Purkinje cell (primary cell): ENCODE measurements at places on chromosomes 2 and 18. TPM values are rescaled to one million over a fixed set of nuclear protein-coding genes. Genes with fewer than 3 reads are reported as not detected.

ANTXR1 gene
- polyA plus RNA-seq: 5.6 and 5.7 TPM in 2 replicates

CROCC2 gene
- not detected in 2 replicates for polyA plus RNA-seq

DSC3 gene
- polyA plus RNA-seq: not detected in 2 replicates

ANKRD36B gene
- 10.6 and 16.6 TPM in 2 replicates for polyA plus RNA-seq

SNTG2 gene
- polyA plus RNA-seq: 1.6 and 2.0 TPM in 2 replicates

TEKT4 gene
- polyA plus RNA-seq: not detected in 2 replicates

CGREF1 gene
- 28.9 and 37.0 TPM in 2 replicates for polyA plus RNA-seq
